ENCODE measurements at places on chromosomes 16 and 17.

DNA sequence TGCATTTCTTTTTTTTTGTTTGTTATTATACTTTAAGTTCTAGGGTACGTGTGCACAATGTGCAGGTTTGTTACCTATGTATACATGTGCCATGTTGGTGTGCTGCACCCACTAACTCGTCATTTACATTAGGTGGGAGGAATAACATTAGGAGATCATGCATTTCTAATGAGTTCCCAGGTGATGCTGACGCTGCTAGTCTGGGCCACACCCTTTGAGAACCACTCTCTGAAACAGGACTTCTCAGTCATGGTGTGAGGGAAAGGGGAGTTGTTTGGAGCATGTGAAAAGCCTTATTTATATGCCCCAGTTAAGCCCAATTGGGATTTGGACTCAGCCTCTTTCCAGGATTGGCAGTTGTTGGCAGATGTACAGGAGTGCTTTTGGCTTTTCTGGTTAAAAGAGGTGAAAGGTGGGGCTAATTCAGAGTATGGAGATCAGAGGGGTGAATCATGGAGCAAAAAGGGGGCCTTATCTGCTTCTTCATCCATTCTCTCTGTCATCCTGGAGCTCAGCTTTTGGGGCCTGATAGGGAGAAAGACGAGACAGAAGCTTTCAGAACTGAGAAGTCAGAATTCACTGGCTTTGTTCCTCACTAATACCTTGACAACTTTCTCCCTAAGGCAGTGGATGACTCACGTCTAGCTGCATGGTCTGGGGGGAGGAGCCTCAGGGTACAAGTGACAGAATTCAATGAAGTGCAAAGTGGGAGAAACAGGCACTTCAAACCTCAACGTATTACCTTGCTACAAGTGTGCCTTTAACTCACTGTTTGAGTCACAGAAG, 180.0 kb upstream of the CACNG3 start:
- peak; percentile 44 for DNase-seq

- DNase-seq, result peak; percentile 52
These were observed 147.0 kb downstream of the SLC39A11 start for GRCh38 chr17:72945473-72945872.

DNA sequence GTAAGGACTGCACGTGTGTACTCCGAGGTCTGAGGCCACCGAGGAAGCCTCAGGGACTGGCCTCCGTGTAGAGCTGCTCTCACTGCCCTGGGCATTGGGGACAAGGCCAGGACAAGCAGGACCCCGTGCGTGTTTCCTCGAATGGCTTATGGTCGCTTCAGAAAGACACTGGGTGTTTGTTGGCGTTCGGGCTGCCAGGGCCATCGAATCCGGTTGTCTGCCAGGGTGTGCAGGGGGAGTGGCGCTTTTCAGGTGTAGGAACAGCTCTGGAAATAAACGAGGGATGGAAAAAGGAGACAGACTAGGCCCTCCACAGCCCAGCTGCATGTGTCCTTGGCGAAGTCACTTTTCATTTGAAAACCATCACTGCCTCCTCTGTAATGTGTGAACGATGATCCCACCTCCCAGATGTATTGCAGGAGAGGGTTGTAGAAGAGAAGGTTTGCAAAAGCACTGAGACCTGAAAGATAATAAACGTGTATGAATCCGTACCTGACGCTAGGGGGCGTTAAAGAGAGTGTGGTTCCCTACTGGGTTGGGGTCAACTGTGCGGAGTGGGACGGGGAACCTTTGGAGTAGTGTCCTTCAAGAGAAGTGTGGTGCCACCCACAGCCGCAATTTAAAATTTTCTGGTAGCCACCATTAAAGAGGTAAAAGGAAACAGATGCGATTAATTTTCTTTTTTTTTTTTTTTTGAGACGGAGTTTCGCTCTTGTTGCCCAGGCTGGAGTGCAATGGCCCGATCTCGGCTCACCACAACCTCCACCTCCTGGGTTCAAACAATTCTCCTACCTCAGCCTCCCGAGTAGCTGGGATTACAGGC, 2.1 kb upstream of the ZSCAN10 start:
- DNase-seq, result no peak

- no peak for DNase-seq
These were observed 7.8 kb downstream of the HIC1 start for GRCh38 chr17:2062571-2063183.
